HL-60 (cell line): ENCODE measurements at places on chromosomes 6 and 20.

GRCh38 chr20:4894409-4894808 lies 106.9 kb downstream of the SLC23A2 start:
- DNase-seq, result no peak

GRCh38 chr6:27694547-27694874 lies 217.7 kb downstream of the OR2B2 start:
- no peak for DNase-seq

GRCh38 chr6:100342830-100343229 lies 121.9 kb downstream of the SIM1 start:
- DNase-seq, result no peak

GRCh38 chr6:90167514-90168379 lies 128.9 kb downstream of the BACH2 start:
- DNase-seq, result no peak

DNA sequence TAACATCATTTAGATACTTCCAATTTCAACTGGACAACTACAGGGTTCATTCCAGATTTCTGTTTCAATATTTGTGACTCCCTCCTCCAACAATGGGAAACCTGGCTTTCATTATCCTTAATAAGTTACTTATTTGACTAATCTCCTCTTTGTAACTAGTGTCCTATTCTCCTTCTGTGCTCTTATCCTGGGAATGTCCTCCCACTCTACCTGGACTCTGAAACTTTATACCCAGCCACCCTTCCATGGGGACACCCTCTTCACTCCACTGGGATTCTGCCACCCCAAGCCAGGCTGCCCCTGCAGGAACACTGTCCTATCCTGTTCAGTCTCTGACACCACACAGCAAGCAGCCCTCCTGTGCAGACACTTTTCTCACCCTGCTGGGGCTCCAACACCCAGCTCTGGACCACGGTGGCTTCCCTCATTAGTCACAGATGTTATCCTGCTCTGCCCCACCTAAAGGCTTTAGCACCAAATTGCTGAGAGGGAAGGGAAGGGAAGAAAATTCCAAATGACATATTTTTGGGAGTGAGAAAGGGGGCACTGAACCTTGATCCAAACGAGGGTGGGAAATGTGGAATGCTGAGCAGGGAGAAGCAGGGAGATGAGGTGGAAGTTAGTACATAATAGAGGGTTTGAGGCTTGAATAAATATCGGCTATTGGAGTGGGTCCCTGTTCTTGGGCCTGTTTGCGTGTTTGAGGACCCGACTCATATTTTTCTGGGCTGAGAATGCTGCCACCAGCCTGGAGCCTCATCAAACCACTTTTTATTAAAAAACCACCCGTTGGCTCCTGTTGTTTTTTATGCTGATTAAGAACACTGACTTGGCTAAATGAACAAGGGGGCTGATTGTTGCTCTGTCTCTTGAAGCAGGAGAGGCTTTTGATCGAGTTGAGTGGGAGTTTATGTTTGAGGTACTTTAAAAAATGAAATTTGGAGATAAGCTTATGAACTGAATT lies 54.0 kb upstream of the AKIRIN2 start:
- no peak for DNase-seq

DNA sequence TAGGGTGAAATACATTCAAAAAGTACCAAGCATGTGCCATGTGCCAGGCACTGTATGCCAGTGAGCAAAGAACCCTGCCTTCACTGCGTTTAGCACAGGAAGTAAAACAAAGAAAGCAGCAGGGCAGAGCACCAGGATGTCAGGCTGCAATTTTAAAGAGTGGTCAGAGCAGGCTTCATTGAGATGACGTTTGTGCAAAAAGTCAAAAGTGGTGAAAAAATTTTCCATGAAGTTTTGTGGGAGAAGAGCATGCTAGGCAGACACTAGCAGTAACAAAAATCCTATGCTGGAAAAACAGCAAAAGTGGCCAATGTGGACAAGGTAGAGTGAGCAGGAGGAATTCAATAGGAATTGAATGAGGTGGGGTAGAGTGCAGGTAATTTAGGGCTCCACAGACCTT lies 31.3 kb downstream of the AKIRIN2 start:
- no peak for DNase-seq

GRCh38 chr6:169530752-169531123 lies 171.1 kb downstream of the WDR27 start:
- no peak for DNase-seq

GRCh38 chr6:78962448-78962847 lies 95.1 kb downstream of the IRAK1BP1 start:
- no peak for DNase-seq

- DNase-seq, result no peak
Observed at GRCh38 chr6:110581679-110582078, 105.3 kb upstream of the SLC22A16 start.

- no peak for DNase-seq
Observed at GRCh38 chr6:110125361-110125760, 54.1 kb downstream of the WASF1 start.

- no peak for DNase-seq
Observed at GRCh38 chr20:1964659-1965405, 29.0 kb downstream of the PDYN start.

GRCh38 chr6:162973980-162974379 lies 246.2 kb downstream of the PACRG start:
- DNase-seq, result no peak

DNA sequence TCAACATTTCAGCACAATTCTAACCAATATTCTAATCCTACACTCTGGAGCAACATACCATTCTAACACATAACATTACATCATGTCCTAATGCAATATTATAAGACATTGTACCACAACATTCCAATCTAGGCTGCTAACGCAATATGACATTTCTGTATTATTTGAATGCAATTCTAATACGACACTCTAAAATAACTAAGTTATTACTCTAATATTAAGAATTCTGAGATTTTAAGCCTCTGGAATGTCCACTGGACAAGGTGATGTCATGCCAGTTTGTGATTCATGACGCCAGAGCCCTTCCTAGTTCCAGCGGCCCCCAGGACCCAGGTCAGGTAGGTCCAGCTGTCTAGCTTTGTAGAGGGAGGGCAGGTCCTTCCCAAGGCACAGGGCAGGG lies 69.7 kb upstream of the SIRPA start:
- no peak for DNase-seq

- DNase-seq, result no peak
Observed at GRCh38 chr6:54697424-54697823, 149.1 kb upstream of the FAM83B start.

GRCh38 chr6:46638650-46639049 lies 14.0 kb downstream of the CYP39A1 start:
- DNase-seq, result no peak

- no peak for DNase-seq
Observed at GRCh38 chr6:47268572-47269187, 41.0 kb downstream of the TNFRSF21 start.
